ENCODE measurements at places on chromosomes 6 and 20.
A peak's percentile ranks its signal among the peaks of the same experiment; 100 is the strongest.

DNA sequence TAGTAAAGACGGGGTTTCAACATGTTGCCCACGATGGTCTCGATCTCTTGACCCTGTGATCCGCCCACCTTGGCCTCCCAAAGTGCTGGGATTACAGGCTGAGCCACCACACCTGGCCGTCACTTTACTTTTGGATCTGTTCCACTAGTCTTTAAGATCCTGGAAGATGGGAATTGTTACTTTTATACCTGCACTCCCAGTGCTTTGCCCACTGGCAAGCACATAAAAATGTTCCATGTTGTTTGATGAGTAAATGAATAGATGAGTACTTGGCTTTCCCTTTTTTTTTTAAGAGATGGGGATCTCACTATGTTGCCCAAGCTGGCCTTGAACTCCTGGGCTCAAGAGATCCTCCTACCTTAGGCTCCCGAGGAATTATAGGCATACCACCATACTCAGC lies 84.8 kb upstream of the SASH1 start:
- no peak for DNase-seq

GRCh38 chr20:17958373-17959256 lies 10.0 kb downstream of the SNX5 start:
- DNase-seq = peak; percentile 7

DNA sequence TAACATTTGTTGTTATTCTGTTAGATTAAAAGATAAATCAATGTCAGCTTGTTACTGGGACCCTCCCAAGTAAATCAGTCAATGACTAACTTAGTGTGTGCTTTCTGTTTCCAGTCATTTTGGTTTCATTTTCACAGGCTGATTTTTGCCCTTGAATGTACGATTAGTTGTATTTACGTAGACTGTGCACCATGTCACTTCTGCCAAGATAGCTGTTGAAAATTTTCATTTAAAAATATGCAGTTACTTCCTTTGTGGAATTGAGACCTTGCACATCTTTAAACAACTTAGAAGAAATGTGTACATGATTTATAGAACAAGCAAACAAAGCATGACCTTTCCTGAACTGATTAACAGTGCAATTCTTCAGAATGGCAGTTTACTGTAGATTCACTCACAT lies 944.8 kb upstream of the CITED2 start:
- DNase-seq = peak; percentile 29

DNA sequence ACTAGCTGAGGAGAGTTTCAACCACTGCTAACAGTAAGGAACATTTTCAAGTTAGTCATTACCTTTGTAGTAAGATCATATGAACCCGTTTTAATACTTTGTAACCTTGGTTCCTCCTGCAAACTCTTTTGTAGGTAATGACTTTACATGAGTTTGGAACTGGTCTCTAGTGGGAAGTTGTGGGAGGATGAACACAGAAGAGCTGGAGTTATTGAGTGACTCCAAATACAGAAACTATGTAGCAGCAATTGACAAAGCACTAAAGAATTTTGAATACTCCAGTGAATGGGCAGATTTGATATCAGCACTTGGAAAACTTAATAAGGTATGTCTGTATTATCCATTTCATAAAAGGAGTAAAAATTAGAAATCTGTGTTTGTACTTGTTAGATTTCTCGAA lies 29.3 kb downstream of the DOP1A start:
- peak; percentile 35 for DNase-seq

DNA sequence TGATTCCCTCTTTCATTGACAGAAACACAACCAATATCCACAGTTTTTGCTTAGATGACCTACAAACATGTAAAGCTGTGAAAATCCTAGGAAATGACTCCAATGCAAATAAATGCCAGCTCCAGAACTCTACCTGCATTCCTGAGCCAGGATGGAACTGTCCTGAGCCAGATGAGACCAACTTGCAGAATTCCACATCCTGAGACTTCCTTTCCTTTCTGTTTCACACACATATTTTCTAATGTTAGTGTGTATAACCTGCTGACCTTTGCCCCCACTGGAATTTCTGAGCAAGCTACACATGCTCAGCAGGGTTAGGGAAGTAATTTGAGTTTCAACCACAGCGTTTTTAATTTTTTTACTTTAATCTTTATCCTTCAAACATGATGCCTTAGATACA lies 69.6 kb upstream of the ADGRF1 start:
- DNase-seq = peak; percentile 74

- no peak for DNase-seq
Observed at GRCh38 chr6:148979014-148979901, 232.4 kb downstream of the UST start.

- peak; percentile 65 for DNase-seq
Observed at GRCh38 chr6:43644940-43645612, at the start of gene RSPH9. RSPH9 (plus strand) TSS chr6:43645036; CDS start chr6:43645099, 63 bp downstream.

DNA sequence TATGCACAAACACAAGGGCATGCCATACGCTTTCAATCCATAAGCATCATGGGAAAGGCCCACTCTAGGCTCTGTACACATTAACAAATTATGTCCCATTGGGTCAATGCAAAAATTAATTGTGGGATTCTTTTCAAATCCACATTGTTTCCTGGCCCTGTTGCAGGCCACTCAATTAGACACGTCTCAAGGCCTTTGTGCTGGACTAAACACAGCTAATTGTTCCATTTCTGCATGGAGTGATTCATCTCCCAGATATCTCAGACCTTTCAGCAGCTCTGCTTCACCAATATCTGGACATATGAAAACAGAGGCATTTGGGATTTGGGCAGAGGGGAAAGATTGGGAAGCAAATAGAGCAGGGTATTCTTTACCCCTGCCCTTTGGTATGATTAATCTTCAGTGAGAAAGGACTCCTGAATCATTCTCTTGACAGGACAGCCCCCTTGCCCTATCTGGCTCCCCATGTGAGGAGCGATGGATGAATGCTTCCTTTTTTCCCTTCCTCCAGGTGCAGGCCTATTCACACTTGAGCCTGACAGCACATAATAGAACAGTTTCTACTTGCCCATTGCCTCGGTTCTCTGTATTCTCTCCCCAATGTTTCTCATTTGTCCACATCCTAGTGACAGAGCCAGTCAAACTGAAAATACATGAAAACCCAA lies 547.6 kb downstream of the HAO1 start:
- DNase-seq = no peak

DNA sequence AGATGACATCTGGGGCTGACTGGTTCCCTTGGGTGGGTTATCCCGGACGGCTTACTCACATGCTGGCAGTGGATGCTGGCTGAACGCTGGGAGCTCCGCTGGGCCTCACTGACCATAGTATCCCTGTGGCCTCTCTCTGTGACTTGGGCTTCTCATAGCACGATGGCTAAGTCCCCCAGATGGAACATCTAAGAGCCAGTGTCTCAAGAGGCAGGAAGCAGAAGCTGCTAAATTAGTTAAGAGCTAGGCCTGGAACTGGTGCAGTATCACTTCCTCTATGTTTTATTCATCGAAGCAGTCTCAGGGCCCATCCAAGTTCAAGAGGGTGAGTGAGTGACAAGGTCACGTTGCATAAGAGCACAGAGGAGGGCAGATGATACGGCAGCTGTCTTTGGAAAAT lies 116.5 kb upstream of the LAMP5 start:
- DNase-seq = no peak

DNA sequence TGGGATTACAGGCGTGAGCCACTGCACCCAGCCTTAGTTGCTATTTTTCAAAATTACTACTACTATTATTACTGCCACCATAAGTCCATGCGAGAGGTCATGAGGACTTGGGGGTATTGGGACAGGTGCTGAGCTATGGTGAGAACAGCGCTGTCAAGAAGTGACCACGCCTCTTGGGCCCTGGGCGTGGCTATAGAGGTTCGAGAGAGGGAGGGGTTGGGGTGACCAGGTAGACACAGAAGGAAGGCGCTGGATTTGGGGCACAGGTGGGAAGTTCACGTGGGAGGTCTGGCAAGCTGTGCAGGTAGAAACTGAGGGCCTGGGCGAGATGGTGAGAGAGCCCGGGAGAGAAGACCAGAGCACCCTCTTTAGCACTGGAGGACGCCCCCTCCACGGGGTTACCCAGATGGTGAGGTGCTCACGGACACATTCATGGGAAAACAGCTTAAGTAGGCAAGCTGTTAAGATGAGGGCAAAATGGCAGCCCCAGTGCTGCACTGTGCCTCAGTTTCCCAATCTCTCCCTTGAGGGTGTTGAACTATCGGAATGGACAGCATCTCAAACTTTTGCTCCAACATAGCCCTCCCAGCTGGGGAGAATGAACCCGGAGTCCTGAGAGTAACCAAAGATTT lies 61.0 kb downstream of the RAB44 start:
- no peak for DNase-seq

DNA sequence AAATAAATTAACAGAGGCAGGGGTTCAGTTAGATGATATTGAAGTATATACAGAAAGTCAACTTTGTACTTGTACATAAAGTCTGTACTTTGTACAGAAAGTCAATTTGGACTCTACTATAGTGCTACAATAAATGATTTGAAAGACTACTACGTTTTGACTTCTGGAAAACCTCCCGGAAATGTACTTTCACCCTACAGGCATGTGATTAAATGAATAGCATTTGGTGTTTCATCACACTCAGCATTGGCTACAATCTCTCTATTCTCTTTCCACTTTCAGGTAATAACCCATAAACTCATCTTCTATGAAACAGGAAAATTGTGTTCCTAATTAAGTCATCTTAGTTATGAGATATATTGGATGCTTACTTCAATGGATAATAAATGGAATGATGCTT lies 25.6 kb upstream of the MC3R start:
- DNase-seq = peak; percentile 15

Measured in EL (cell line).